ENCODE measurements at places on chromosomes 3 and 15. TPM values are rescaled to one million over a fixed set of nuclear protein-coding genes. Genes with fewer than 3 reads are reported as not detected.

Gene TRH
- not detected for total RNA-seq

- no peak for DNase-seq
These were observed 711.3 kb downstream of the ROBO1 start for GRCh38 chr3:79056498-79056897.

DNA sequence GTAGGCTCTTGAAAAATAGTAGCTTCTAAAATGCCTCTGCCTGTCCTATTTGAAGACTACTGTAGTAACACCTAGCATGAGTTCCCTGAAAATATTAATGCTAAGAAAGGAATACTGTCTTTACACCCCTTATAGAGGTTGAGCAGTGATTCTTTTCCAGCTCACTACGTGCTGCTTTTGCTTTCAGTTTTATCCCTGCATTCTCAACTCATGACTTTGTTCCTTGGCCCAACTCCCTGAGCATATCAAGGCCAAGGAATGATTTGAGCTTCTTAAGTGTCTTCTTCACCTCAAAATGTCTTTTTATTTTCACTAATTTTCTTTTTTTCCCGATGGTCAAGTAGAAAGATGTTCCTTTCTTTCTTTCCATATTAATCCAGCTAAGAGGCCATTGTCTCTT, 16.5 kb upstream of the P2RY13 start:
- no peak for DNase-seq

DNA sequence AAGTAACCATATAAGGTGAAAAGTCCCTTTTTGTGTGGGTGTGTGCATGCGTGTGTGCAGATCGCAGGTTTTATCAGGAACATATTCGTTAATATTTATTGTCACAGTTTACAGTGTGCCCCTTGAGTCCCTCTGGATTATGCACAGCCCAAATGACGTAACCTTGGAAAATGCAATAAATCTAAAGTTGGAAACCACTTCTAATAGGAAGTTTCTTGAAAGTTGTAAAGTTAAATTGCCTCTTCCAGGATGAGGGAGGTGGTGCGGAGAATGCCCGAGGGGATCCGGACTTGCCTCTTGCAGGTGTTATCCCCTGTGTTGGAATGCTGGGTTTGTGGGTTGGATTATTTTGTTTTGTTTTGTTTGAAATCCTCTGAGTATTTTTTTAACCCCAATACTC, 143.3 kb downstream of the CMSS1 start:
- DNase-seq, result no peak

- DNase-seq, result no peak
These were observed 19.5 kb upstream of the SNRPA1 start for GRCh38 chr15:101314336-101315125.

- DNase-seq, result no peak
These were observed 15.8 kb upstream of the RFTN1 start for GRCh38 chr3:16529264-16529663.

- no peak for DNase-seq
These were observed 153.8 kb downstream of the SPATA16 start for GRCh38 chr3:172987273-172987672.

- DNase-seq, result no peak
These were observed 41.3 kb downstream of the NEK11 start for GRCh38 chr3:131067983-131068382.
